Endodermal cell (in vitro differentiated cells): ENCODE measurements at places on chromosomes 2 and 18.

GRCh38 chr2:163834221-163834620 is 98.4 kb upstream of the FIGN start:
- DNase-seq: no peak

GRCh38 chr2:11292464-11293255 is 51.8 kb downstream of the ROCK2 start:
- peak; percentile 50 for DNase-seq

GRCh38 chr18:8711736-8712135 is 6.4 kb downstream of the MTCL1 start:
- DNase-seq: no peak

DNA sequence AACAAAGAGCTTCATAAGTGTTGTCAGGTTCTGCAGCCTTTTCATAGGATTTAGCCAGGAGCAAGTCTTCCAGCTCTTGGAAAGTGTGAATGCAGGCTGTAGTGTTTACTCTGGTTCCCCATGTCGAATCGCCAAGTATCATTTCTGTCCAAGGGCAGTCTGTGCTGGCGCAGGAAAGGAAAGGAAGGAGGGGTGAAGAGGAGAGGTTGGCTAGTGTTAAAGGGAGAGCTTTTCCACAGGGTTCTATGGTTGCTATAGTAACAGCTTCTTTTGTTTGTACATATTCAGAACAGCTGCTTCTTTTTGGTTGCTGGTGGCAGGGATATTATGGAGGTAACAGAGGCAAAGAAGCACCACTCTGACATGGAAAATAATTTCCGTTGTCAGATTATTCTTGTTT is 69.9 kb downstream of the KCNH7 start:
- DNase-seq: no peak

DNA sequence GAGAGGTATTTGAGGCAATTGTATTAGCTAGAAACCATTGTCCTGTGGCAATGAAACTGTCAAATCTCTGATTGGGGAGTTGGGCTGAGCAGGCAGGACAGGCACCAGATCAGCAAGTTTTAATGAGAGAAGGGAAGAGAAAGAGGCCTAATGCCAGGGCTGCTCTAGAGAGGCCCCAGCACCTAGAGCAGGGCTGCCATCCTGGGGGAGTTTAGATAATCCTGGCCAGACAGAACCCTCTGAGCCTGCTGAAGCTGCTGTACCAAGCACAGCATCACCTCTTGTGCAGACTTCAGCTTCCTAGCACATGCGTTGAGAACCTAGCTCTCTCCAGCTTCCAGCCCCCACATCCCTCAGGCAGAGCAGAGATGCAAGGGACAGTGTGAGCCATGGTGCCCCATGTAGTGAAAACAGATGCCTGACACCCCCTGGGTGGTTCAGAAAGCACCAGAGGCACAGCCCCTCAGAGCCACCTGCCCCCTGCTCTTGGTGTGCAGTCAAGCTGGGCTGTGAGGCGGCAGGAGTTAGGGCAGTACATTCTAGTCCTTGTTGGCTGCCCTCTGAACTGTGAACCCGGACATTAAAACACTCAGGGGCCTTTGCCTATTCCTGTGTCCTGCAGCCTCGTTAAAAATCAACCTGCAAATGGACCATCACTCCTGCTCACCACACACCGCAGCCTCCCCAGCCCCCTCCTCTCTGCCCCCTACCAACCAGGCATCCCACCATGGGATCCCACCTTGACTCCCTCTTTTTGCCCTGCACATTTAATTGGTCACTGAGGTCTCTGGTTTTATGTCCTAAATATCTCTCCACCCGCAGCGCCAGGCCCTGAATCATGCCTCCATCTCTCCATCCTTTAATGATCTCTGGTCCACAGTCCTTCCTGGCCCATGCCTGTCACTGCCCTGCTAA is 52.7 kb downstream of the ADD2 start:
- peak; percentile 37 for DNase-seq

- DNase-seq: no peak
These were observed 29.0 kb downstream of the EDAR start for GRCh38 chr2:108960006-108960405.

- no peak for DNase-seq
These were observed 83.3 kb downstream of the CACNB4 start for GRCh38 chr2:152015552-152015951.

DNA sequence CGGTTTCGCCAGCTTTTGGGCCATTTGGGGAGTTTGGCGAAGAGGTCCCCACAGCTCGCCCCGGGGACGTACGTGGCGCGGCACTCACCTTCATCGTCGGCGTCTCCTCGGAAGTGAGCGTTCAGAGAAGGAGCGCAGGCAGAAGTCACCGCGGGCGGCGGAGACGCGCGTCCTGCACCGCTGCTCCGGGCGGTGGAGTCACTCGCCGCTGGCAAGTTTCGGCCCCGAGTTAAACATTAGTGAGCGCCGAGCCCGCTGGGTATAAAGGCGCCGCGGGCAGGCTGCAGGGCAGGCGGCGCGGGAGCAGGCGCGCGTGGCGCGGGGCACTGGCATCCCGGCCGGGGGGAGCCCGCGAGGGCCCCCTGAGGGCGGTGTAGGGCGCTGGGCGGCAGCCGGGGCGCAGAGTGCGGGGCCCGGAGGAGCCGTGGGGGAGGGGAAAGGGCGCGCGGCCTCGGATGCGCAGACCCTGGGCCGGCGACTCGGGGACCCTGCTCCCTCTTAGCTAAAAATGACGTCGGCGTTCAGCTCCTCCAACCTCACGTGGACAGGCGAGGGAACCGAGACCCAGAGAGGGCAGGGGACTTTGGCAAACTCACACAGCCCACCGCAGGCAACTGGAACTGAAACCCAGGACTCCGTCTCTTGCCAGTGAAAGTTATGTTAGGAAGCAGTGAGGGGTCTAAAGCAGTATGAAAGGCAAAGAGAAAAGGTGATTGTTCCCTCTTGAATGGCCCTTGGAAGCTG is at the start of gene DPP4:
Gene DPP4, minus strand, starts transcription at position 328 of the 744 bp plus-strand sequence. Its CDS starts 234 bp downstream, at position 94.
- peak; percentile 83 for DNase-seq
